ENCODE measurements at places on chromosomes 16 and 17.
A peak's percentile ranks its signal among the peaks of the same experiment; 100 is the strongest.

GRCh38 chr17:50280068-50280467, 5.8 kb downstream of the TMEM92 start:
- peak; percentile 26 for DNase-seq

DNA sequence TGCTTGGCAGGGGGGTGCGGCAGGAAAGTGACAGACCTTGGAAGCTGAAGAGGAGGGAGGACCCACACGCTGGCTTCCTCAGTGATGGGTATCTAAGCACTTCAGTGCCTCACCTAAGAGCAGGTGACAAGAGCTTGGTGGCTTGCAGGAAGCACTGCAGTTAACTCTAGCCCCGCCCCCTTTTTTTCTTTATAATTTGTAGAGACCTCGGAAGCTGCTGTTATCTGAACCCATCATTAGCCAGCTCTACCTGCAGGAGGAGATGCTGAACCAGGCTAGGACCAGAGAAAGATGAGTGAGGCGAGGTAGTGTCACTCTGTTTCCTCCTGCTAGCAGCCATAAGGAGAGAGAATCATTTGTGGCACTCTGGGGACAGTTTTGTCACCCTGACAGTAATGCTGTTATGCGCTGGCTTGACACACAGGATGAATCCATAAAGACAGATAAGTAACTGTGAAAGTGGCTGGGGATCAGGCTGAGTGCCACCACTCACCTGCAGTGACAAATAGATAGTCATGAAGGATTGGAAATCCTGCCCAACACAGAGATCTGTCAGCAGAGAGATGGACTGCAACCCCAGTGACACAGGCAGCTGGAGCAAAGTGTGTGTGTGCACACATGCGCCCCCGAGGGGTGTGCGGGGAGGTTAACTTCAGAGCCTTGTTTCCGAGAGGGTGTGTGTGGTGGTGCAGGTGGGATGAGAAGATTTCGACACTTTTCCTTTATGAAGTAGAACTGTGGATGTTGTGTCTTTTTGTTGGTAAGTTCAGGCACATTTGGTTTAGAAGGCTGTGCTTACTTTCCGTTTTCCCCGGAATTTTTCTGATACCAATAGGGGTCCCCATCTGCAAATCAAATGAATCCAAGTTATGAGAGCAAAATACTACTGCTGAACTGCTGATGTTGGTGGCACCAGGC, 224.0 kb downstream of the IRX3 start:
- no peak for DNase-seq

GRCh38 chr17:65988451-65988850, 203.5 kb downstream of the CEP112 start:
- no peak for DNase-seq

- DNase-seq = no peak
Observed at GRCh38 chr17:39962642-39963220, at the start of gene GSDMA. GSDMA (plus strand) TSS chr17:39963004; CDS start chr17:39965688, 2,684 bp downstream.

DNA sequence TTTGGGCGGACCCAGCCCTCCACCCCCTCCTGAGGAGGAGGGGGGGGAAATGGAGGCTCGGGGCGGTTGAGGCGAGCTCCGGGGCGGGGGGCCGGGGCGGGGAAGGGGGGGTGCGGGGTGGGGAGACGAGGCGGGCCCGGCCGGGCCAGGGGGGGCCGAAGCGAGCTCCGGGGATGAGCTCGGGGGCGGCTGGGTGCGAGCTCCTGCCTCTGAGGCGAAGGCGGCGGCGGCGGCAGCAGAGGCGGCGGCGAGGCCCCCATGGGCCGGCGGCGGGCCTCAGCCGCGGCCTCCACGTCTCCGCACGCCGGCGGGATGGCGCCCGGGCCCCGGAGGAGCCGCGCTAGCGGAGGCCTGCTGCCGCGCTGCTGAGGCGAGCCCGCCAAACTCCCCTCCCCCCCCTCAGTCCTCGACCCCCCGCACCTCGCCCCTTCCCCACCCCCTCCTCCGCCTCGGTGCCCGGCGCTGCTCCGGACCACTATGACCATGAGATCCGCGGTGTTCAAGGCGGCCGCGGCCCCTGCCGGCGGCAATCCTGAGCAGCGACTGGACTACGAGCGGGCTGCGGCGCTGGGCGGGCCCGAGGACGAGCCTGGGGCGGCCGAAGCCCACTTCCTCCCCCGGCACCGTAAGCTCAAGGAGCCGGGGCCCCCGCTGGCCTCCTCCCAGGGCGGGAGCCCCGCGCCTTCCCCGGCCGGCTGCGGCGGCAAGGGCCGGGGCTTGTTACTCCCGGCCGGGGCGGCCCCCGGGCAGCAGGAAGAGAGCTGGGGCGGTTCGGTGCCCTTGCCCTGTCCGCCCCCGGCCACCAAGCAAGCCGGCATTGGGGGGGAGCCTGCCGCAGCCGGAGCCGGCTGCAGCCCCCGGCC, 596 bp downstream of the MSL1 start:
- DNase-seq = peak; percentile 54

GRCh38 chr17:18206962-18207361, 18.5 kb upstream of the LLGL1 start:
- DNase-seq = no peak

DNA sequence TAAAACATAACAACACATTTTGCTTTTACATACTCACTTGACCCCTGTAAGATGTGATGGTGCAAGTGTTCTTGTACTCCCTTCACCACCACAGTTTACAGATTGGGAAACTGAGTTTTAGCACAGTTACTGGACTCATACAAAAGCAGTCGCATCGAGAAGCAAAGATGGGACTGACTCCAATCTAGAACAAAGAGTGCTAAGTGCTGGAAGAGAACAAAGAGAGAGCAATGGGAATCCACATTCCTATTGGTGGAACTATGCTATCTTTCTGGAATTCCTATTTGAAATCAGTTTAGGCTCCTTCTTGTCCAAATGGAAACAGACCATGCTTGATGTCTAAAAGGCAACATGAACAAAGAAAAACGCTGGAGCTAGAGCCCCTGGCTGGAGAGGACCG, 9.1 kb downstream of the TOM1L2 start:
- no peak for DNase-seq

Measured in kidney tubule cell (primary cell).